ENCODE measurements at places on chromosomes 3 and 15. TPM values are rescaled to one million over a fixed set of nuclear protein-coding genes. Genes with fewer than 3 reads are reported as not detected.

Gene MYO5C
- 11.0 TPM for total RNA-seq

DNA sequence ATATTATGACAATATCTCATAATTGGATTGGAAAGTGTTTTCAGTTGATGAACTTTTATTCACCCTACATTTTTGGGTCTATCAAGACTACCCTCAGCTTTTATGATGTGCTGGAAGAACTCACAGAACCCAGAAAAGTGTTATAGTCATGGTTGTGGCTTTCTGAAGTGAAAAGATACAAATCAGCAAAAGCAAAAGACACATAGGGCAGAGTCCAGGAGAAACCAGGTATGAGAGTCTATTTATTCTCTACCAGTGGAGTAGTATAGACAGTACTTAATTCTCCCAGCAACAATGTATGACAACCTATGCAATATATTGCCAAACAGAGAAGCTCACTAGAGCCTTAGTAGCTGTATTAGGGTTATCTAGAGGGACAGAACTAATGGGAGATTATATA lies 280.4 kb upstream of the TTC14 start:
- no peak for DNase-seq

DNA sequence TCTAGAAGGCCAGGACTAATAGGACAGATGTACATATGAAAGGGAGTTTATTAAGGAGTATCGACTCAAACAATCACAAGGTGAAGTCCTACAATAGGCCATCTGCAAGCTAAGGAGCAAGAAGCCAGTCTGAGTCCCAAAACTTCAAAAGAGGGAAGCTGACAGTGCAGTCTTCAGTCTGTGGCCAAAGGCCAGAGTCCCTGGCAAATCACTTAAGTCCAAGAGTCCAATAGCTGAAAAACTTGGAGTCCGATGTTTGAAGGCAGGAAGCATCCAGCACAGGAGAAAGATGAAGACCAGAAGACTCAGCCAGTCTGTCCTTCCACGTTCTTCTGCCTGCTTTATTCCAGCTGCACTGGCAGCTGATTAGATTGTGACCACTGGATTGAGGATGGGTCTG lies 11.1 kb upstream of the CELF6 start:
- no peak for DNase-seq

- no peak for DNase-seq
Measured at GRCh38 chr3:13051066-13051465, 22.2 kb downstream of the IQSEC1 start.

DNA sequence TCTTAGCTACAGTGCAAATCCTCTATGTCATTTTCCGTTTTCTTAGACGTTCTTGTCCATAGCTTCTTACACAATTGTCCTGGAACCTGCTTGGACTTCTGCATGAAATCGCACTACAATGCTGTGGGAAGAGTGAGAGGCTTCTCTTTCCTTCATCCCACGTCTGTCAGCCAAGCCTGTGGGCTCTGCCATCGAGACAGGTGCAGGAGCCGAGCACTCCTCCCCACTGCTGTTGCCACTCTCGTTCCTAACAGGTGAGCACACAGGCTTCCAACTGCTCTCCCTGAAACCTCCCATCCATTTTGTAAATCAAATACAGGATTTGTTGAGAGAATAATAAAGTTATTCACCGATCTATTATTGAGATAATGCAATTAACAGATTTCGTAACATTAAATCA lies 23.5 kb downstream of the ZXDC start:
- peak; percentile 24 for DNase-seq

Gene IGF2BP2
- total RNA-seq: 41.4 TPM

Data from tongue (tissue), 3 donors.